ENCODE measurements at places on chromosomes 6 and 20. TPM values are rescaled to one million over a fixed set of nuclear protein-coding genes. Genes with fewer than 3 reads are reported as not detected.

The VGLL2 gene
- not detected for total RNA-seq

The HLA-DRB1 gene
- not detected for total RNA-seq

The RIPK1 gene
- total RNA-seq, result 30.9 TPM

The BTN1A1 gene
- not detected for total RNA-seq

The ZC2HC1B gene
- total RNA-seq, result not detected

The PTK6 gene
- total RNA-seq, result 0.18 TPM

The ORC3 gene
- 24.6 TPM for total RNA-seq

The PEX7 gene
- total RNA-seq, result 18.1 TPM

The ZSCAN23 gene
- 7.4 TPM for total RNA-seq

The ATP9A gene
- 22.3 TPM for total RNA-seq

The SIRPB2 gene
- total RNA-seq, result not detected

The RGS17 gene
- 11.3 TPM for total RNA-seq

The KCNQ5 gene
- 5.0 TPM for total RNA-seq

The TINAG gene
- total RNA-seq, result not detected

The BMP5 gene
- not detected for total RNA-seq
